GM23338 (cell line): ENCODE measurements at places on chromosomes 1 and 21. TPM values are rescaled to one million over a fixed set of nuclear protein-coding genes. Genes with fewer than 3 reads are reported as not detected.

Gene OR6K3
- not detected in 2 replicates for total RNA-seq

Gene NCF2
- total RNA-seq, result not detected in 2 replicates

Gene FCRL4
- not detected in 2 replicates for total RNA-seq

GRCh38 chr21:28771790-28772501 is 220.7 kb downstream of the LTN1 start:
- H3K36me3 ChIP-seq, result no peaks in the 10 kb centered on the region
- no peak overlapping the region for H3K27ac ChIP-seq
- H3K27me3 ChIP-seq, result no peaks in the 10 kb centered on the region
- no peak overlapping the region for H3K4me3 ChIP-seq

- no peak overlapping the region for H3K27ac ChIP-seq
- H3K36me3 ChIP-seq, result no peaks in the 10 kb centered on the region
- no peak overlapping the region for H3K4me3 ChIP-seq
- DNase-seq, result no peak
- peaks cover 92% of the 10 kb centered on the region for H3K27me3 ChIP-seq
- H3K4me1 ChIP-seq, result peaks cover 5% of the 10 kb centered on the region; the same call in 1 of the 2 replicates
Observed at GRCh38 chr1:228062812-228063211, 19.7 kb upstream of the ARF1 start.

GRCh38 chr1:177983482-177984135 is 13.8 kb upstream of the SEC16B start:
- H3K36me3 ChIP-seq, result no peaks in the 10 kb centered on the region
- H3K4me1 ChIP-seq, result no peaks in the 10 kb centered on the region; the same call in 1 of the 2 replicates
- DNase-seq, result no peak
- H3K4me3 ChIP-seq, result no peak overlapping the region
- no peaks in the 10 kb centered on the region for H3K27me3 ChIP-seq
